ENCODE measurements at places on chromosomes 2 and 18.

GRCh38 chr18:77057006-77057395, 75.6 kb downstream of the MBP start:
- no peak for DNase-seq

- DNase-seq = no peak
These were observed 2.5 kb upstream of the OSR1 start for GRCh38 chr2:19360966-19361321.

DNA sequence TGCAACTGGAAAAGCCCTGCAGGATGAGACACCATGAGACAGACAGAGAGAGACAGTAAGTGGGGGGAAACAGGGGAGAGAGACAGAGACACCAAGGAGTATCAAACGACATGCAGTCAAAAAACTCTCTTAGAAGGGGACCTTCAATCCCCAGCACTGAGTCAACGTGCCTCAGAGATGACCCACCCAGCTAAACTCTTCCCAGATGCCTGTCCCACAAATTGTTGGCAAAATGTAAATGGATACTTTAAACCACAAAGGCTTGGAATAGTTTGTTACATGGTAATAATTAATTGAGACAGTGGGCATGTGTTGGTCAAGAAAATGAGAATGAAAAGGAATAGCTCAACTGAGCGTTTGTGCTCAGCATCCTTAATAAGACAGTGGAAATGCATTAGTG, 98.3 kb downstream of the GRB14 start:
- no peak for DNase-seq

DNA sequence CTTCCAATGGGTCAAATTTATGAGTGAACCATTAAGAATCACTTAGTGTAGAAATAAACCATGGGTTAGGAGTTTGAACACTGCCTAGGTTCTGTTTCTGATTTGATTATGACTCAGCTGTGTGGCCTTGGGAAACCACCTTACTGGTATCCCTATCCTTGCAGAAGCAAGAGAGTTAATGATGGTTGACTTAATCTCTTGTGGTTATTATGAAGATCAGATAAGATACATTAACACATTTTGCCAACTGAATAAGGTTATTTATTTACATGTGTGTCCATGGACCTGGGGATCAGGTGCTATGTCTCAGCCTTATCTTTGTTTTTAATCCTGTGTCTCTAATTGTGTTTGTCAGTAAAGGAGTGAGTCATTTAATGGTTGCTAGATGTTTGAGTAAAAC, 5.4 kb upstream of the KCNJ13 start:
- peak; percentile 47 for DNase-seq

DNA sequence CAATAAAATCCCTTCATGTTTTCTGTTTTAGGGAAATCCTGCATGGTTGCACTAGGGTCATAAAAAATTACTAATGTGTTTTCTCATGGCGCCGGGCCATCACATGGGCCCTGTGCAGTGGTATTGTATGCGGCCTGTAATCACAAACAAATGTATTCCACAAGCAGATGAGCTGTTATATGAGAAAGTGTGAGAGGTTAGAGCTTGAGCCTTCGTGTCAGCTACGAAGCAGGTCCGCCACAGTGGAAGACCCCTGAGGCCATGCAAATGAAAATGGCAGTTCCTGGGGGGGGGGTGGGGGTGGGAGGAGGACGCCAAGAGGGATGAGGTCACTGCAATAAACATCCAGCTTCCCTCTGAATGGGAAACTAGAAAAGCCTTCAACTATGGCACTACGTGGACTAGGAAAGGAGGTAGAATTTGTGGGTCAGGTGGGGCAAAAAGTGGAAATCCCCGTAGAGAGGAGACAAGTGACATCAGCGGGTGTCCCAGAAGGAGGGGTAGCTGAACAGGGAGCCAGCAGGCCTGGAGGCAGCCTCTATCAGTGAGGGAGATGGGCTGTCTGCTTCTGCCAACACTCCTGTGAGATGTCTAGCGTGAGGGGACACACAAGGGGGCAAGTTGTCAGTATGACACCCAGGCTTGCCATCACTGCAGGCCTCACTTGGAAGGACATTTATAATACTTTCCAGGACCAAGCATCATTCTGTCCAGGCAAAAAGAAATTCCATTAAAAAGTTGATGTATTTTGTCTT, 130.3 kb upstream of the CTAGE1 start:
- DNase-seq = no peak

Data from OCI-M1 (cell line).